ENCODE measurements at places on chromosomes 1 and 21. TPM values are rescaled to one million over a fixed set of nuclear protein-coding genes. Genes with fewer than 3 reads are reported as not detected.

The MPL gene
- total RNA-seq: not detected

The LMNA gene
- total RNA-seq: 599 TPM

The SPRR1B gene
- not detected for total RNA-seq

The MXRA8 gene
- 104 TPM for total RNA-seq

The OR2G6 gene
- total RNA-seq: not detected

The S100A9 gene
- 158 TPM for total RNA-seq

The ZBTB8A gene
- 10.4 TPM for total RNA-seq

The APP gene
- 411 TPM for total RNA-seq

The LHX8 gene
- total RNA-seq: not detected
